ENCODE measurements at places on chromosomes 3 and 15.

DNA sequence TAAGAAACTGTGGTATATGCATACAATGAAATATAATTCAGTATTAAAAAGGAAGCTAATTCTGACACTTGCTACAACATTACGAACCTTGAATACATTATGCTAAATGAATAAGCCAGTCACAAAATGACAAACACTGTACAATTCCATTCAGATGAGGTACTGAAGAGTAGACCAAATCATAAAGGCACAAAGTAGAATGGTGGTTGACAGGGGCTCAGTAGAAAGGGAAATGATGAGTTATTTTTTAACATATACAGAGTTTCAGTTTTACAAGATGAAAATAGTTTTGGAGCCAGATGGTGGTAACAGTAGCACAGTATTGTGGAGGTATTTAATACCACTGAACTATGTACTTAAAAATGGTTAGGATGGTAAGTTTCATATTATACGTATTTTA, 254.6 kb upstream of the RBMS3 start:
- no peaks in the 10 kb centered on the region for H3K36me3 ChIP-seq
- no peak for DNase-seq
- no peaks in the 10 kb centered on the region for H3K27me3 ChIP-seq
- H3K4me1 ChIP-seq, result no peaks in the 10 kb centered on the region
- H3K27ac ChIP-seq, result no peak overlapping the region

- H3K4me1 ChIP-seq, result no peaks in the 10 kb centered on the region
- no peak overlapping the region for H3K27ac ChIP-seq
- H3K4me3 ChIP-seq, result no peak overlapping the region
- no peak for DNase-seq
These were observed 28.8 kb downstream of the TMED3 start for GRCh38 chr15:79339588-79340314.

GRCh38 chr3:13843351-13843750, 36.5 kb downstream of the WNT7A start:
- no peak overlapping the region for H3K4me3 ChIP-seq
- H3K4me1 ChIP-seq, result no peaks in the 10 kb centered on the region
- H3K27me3 ChIP-seq, result peaks cover 4% of the 10 kb centered on the region

DNA sequence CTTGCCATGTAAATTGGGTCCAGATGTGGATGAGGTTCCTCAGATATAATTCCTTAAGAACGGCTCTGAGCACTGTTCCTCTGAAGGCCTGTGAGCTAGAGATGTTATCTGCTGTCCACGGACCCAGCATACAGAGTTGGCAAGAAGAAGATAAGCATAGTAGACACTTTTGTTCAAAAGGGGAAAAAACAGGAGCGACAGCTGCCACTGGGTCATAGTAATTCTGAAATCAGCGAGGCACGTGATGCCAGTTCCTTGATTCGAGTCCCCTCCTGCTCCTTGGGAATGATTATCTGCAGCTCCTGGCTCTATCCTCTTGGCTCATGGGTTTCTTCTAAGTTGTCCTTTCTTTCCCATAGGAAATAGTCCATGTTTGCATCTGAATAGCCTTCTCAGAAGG, 2.5 kb upstream of the RAB7A start:
- peaks cover 28% of the 10 kb centered on the region for H3K4me1 ChIP-seq
- DNase-seq, result no peak
- H3K27me3 ChIP-seq, result no peaks in the 10 kb centered on the region
- H3K36me3 ChIP-seq, result no peaks in the 10 kb centered on the region
- no peak overlapping the region for H3K4me3 ChIP-seq

DNA sequence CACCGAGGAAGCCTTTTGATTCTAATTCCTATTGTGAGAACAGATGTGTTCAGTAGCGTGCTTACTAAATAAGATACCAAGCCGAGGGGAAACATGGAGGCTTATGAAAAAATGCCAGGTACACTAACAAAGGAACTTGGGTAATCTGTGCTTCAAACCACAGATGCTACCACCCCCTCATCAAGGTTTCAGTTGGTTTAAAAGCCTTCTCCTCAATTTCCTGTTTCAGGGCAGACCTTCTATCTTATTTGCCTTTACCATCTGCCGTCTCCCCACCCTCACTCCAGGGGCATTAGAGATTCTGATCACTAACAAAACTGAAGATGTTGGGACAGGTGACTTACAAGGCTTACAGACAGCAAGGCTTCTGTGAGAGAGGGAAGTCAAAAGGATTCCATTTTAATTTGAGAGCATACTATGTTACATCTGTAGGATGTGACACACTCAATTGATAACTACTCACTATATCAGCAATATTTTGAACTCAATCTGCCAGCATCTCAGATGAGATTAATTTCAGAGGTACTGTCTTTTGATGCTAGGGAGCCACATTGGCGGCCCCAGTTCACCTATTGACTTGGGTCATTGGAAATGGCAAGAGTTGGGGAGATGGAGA, 60.6 kb upstream of the PLCL2 start:
- DNase-seq, result peak; percentile 60
- no peaks in the 10 kb centered on the region for H3K27me3 ChIP-seq
- H3K36me3 ChIP-seq, result no peaks in the 10 kb centered on the region
- peak overlapping the region; percentile 31 for H3K4me3 ChIP-seq
- peaks cover 24% of the 10 kb centered on the region for H3K4me1 ChIP-seq

- H3K36me3 ChIP-seq, result no peaks in the 10 kb centered on the region
- H3K27ac ChIP-seq, result no peak overlapping the region
- peaks cover 18% of the 10 kb centered on the region for H3K4me1 ChIP-seq
- no peak overlapping the region for H3K4me3 ChIP-seq
These were observed 63.4 kb downstream of the LRIG1 start for GRCh38 chr3:66437341-66437929.

DNA sequence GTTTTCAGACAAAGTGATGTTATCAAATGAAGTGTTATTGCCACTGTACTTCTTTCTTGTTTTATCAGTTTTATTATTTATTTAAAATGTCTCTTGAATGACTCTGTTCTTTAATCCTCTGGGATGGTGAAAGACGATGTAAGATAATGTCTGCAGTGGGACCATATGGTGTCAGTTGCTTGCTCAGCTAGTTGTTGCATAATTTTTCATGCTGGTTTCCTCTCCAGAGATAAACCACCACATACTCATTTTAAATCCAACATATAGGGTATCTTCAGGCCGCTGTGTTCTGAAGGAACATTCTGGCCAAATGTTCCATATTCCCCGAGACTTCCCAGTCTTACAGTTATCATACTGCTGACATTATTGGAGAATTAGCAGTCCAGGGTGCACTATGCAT, 75.9 kb downstream of the GABRG3 start:
- DNase-seq, result no peak
- no peaks in the 10 kb centered on the region for H3K27me3 ChIP-seq
- H3K27ac ChIP-seq, result no peak overlapping the region
- H3K4me1 ChIP-seq, result no peaks in the 10 kb centered on the region
- H3K4me3 ChIP-seq, result no peak overlapping the region
- no peaks in the 10 kb centered on the region for H3K36me3 ChIP-seq

GRCh38 chr3:150355574-150355973, 52.5 kb upstream of the TSC22D2 start:
- H3K27ac ChIP-seq, result no peak overlapping the region
- no peaks in the 10 kb centered on the region for H3K36me3 ChIP-seq
- H3K27me3 ChIP-seq, result no peaks in the 10 kb centered on the region
- no peak overlapping the region for H3K4me3 ChIP-seq

DNA sequence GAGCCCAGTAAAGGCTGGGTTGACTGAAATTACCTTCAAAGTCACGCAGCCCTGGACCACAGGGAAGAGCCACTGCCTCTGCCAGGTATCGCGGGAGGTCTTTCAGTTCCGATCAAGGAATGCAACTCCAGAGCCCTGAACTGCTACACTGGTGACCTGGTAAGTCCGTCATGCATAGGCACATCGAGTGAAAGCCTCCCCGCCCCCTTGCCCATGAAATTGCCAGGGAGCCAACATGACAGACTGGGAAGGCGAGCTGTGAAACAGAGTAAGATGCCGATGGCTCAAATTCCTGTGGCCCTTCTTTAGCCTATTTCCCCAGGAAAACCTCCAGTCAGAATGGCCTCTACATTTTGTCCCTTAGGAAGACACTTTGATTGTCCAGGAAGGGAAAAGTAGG, 2.3 kb upstream of the GP5 start:
- no peaks in the 10 kb centered on the region for H3K27me3 ChIP-seq
- peaks cover 20% of the 10 kb centered on the region for H3K4me1 ChIP-seq
- H3K36me3 ChIP-seq, result no peaks in the 10 kb centered on the region
